Right forelimb (tissue), 1 donor: ENCODE measurements at places on chromosomes 1 and 21.

- no peak for DNase-seq
These were observed 96.9 kb downstream of the COP1 start for GRCh38 chr1:176110203-176110602.

- DNase-seq = no peak
These were observed 3.4 kb downstream of the ATP1A4 start for GRCh38 chr1:160154790-160155189.

DNA sequence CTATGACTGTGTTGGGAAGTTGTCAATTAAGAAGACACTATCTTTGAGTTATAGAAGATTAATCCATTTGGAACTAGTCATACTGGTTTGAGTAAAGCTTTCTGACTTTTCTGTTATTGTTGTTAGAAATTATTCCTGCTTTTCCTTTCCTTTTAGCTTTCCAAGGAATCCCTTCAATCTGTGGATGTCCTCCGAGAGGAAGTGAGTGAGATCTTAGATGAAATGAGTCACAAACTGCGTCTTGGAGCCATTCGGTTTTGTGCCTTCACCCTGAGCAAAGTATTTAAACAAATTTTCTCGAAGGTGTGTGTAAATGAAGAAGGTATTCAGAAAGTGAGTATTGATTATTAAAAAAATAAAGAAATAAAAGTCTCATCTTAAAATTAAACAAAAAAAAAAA is 19.3 kb downstream of the GNPAT start:
- DNase-seq = no peak

DNA sequence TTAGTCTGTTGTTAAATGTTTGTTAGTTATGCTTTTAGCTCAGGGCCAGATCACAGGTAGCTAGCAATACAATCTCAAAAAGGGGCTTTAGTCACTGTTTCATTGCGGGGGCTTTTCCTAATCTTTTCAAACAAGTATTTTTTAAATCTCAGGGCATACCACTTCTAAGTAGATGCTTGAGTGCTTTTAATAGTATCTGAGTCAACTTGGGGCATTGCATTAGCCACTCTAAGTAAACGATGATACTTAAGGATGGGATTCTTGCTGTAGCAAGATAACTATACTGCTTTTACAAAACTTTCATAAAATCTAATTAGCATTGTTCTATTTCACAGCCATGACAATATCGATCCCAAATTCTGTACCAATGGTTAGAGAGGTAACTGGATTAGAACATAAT is 11.6 kb downstream of the CDC42BPA start:
- DNase-seq = no peak
